ENCODE measurements at places on chromosomes 6 and 20.
A peak's percentile ranks its signal among the peaks of the same experiment; 100 is the strongest.

DNA sequence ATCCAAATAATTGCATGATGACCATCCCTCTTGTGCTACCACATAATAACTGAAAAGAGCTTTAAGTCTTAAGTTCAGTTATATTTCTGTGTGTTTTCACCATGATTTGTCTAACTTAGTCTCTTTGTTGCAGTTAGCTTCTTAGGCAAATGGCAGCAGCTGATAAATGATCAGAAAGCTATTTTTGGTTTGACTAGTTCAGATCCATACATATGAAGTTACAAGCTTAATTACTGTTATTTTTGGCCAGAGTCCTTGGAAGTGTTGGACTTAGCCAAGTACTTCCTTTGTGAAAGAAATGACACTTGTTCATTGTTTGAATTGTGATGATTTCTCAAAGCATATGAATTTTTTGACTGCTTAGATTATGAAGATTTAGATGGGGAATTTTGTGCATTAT, 54.2 kb downstream of the HIVEP1 start:
- no peak for DNase-seq

DNA sequence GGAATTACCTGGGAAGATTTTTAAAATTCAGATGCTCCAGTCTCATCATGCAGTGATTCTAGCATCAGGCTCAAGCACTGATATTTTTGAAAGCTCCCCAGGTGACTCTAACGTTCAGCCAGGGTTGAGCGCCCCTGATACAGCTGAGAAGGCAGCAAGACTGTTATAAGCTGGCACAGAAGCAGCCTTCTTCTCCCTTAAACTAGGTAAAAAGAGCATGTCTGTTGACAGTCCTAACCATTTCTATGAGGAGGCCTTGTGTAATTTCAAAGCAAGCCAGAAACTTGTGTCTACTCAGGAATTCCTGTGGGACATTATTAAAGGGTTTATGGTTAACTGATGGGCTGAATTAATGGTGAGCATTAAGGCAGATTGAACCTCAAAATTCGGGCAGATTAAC, 141.9 kb downstream of the PDE7B start:
- no peak for DNase-seq

DNA sequence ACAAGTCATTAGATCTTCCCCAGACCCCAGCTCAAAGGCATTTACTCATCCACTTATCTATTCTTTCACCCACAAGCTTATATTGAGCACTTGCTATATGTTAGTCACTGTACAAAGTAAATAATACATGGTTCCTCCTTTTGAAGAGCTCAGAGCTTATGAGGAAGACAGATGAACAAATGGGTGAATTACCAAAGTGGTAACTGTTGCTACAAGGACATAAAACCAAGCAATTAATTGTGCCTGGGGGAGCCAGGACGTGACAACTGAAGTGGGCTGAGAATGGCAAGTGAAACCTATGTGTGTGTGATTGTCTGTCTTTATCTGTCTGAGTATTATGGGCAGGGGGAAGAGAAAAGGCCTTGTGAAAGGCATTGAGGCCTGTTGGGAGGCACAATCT, 45.6 kb upstream of the AKIRIN2 start:
- no peak for DNase-seq

GRCh38 chr6:65126667-65127066, 580.4 kb downstream of the EYS start:
- DNase-seq = no peak

GRCh38 chr20:25310921-25311728, 63.2 kb downstream of the PYGB start:
- DNase-seq = no peak

DNA sequence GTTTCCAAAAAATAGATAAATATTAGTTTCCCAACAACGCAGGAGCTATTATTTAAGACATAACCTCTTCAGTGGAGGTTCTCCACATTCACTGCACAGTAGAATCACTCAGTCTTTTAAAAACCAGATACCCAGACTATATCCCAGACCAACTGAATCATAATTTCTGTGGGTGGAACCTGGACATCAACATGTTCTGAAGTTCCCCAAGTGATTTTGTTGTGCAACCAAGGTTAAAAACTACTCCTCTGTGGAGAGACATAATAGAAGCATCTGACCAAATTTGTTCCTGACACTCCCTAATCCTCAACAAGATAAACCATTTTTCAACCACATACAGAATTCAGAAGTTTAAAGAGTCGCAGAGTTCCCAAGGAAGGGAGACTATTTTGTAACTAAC, 42.3 kb downstream of the STK38 start:
- no peak for DNase-seq

GRCh38 chr20:41347523-41348429, 7.2 kb downstream of the LPIN3 start:
- DNase-seq = no peak

GRCh38 chr6:155182103-155182502, 81.7 kb upstream of the CLDN20 start:
- no peak for DNase-seq

DNA sequence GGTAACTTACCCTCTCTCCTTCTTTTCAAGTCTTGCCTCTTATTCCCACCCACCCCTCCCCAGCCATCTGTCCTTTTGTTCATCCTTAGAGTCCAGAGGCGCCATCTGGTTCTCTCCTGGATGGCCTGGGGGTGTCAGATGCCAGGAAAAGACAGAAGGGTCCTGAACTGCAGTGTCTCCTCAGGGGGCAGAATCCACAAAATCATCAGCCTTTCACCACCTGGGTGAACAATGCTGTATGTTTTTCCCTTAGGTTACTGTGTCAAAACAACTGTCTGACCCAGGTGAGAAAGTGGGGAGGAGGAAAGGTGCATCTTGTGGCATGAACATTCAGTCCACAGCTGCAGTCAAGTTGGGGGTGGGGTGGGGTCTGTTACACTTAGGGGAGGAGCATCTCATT, 47.9 kb upstream of the FYN start:
- no peak for DNase-seq

- DNase-seq = no peak
Observed at GRCh38 chr6:13296536-13296997, 31.8 kb downstream of the TBC1D7 start.

DNA sequence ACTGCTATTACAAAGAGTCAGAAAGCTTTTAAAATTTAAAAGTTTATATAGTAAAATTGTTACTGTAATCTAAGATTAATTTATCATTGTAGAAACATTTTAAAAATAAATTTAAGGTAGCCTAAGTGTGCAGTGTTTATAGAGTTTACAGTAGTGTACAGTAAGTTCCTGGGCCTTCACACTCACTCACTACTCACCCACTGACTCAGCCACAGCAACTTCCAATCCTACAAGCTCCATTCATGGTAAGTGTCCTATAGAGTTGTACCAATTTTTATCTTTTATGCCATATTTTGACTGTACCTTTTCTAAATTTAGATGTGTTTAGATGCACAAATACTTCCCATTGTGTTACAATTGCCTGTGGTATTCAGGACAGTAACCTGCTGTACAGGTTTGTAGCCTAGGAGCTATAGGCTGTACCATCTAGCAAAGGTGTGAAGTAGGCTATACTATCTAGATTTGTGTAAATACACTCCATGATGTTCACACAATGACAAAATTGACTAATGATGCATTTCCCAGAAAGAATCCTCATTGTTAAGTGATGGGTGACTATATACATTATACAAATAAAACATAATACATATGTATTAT, 10.2 kb upstream of the TMEM170B start:
- DNase-seq = no peak

- peak; percentile 8 for DNase-seq
Observed at GRCh38 chr6:5996714-5997419, 9.9 kb downstream of the NRN1 start.

GRCh38 chr6:159126590-159126989, 42.6 kb upstream of the FNDC1 start:
- DNase-seq = peak; percentile 74

DNA sequence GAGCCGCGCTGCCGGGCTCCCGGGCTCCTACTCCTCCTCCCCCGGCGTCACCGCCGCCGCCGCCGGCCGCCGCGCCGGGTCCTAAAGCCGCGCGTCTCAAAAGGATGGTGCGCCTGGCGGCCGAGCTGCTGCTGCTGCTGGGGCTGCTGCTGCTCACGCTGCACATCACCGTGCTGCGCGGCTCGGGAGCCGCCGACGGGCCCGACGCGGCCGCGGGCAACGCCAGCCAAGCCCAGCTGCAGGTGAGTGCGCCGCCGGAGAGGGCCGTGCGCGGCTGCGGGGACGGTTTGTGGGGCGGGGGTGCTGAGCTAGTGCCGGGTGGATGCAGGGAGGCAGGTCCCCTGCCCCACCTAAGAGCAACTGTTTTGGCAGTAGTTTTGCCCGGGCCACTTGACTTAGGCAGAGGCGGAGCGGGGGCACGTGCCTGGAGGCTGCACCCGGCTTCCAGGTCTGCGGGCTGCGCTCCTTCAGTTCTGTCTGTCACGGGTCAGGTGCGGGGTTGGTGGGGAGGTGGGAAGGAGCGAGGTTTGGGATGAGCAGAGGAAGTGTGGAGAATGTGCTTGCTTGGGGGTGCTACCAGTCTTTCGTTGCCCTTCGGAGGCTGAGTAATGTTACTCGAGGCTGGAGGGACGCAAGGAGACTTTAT, 722 bp downstream of the ISM1 start:
- DNase-seq = no peak

DNA sequence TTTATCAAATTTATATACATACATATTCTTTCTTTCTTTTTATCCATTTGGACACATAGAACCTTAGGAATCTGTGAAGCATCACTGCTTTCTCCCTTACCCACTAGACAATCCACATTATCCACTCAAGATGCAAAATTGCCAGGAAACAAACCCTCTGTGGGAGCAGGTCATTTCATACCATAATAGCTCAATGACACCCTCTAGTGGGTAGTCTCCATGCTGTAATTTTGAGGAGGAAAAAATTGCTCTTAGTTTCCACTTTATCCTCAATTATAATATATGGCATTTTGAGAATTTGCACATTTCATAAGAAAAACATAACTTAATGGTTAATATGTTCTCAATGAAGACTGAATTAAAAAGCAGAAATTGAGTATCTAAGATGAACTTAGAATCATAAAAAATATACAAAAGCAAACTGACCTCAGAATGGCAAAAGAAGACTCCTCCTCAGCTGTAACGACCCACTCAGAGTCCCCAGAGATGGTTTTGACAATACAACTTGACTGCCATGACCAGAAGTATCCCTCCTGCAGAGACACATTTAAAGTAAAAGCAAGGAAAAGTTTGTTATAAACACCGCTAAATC, 164.1 kb downstream of the FRK start:
- DNase-seq = no peak

DNA sequence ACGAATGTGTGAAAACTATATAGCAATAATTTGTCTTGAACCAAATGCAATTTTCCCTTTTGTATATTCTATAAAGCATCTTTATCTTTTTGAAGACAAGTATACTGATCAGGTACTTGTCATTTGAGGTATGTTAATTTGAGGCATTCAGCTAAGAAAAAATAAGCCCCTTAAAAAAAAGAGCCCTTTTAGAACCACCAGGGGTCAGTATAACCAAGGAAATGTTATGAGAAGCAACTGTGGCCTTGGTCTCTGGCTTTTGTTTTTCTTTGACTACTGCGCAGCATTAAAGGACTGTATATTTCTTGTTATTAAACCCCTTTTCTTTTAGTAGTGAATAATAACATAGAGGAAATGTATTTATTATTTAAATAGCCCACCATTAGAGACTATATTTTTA, 43.1 kb downstream of the CD109 start:
- no peak for DNase-seq

DNA sequence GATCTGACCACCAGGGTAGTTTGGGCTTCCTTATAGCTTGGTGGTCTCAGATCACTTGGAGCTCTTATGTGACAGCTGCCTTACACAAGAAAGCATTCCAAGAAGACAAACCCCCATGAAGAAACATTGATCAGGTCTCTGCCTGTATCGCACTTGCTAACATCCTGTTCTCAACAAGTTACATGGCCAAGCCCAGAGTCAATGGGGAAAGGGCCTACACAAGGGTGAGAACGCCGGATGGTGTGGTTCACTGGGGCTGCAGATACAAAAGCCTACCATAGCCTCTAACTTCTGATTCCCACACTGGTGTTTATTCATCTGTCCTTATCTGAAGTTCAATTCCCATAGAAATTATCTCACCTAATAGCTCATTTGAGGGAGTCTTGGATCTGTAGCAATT, 235.5 kb downstream of the SYNDIG1 start:
- no peak for DNase-seq

DNA sequence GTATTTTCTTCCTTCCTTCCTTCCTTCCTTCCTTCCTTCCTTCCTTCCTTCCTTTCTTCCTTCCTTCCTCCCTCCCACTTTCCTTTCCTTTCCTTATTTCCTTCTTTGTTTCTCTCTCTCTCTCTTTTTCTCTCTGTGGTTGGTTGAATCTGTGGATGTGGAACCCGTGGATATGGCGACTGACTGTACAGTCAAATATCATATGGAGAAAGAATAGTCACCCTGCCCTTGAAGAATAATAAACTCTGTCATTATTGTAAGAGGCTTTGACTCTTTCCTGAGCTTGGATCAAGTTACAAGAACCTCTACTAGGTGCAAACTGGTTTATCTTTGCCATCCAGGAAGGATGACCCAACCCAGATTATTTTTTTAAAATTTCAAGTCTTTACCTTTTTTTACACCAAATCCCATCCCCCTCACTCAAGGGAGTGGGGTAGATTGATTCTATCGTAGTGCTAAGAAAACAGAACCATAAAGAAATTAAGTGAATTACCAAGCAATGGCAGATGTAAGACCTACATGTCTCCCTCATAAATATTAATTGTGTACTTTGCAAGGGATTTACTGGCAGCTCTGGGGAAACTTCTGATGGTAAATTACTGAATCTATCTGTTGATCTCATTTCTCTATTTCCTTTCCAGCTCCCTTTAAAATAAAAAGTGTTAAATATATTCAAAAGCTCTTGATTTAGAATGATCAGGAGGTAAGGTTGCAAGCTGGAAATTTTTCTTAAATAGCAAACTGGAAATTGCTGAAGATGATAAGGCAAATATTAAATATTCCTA, 667.5 kb downstream of the UTRN start:
- no peak for DNase-seq

DNA sequence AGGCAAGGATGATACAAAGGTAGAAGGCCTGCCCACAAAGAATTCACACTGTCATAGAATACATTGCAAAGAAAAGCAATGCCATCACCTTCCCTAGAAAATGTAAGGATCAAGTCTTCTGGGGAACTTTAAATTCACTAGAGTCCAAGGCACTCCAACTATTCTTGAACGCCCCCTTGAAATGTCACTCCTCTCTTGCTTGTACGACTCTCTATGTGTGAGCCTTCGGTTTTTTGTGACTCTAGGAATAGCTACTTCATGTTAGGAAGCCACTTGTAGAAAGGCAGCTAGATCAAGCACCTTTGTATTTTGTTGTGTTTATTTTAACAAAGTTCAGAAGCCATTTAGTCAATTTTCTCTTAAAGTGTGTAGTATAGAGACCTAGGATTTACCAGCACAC, 159.2 kb upstream of the ARID1B start:
- DNase-seq = no peak
